Activated CD8-positive, alpha-beta T cell treated with anti-CD3 and anti-CD28 coated beads for 36 hours (primary cell): ENCODE measurements at places on chromosomes 5 and 9. TPM values are rescaled to one million over a fixed set of nuclear protein-coding genes. Genes with fewer than 3 reads are reported as not detected.

GRCh38 chr9:118701985-118702384, 667.2 kb downstream of the BRINP1 start:
- no peak for DNase-seq

TRIM36 gene
- 0.18 TPM for total RNA-seq

DNA sequence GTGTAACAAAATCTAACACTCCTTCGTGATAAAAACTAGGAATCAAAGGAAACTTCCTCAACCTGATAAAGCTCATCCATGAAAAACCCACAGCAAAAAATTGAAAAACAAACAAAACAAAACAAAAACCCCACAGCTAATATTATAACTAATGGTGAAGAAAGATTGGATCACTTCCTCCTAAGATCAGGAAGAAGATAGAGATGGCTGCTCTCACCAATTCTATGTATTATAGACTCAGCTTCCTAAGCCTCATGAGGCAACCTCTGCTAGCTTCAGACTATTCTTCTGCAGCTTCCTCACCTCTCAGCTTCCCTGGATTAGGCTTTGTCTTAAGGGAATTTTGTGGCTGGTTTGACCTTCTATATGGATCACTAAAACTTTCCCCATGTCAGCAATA, 40.1 kb downstream of the PHAX start:
- DNase-seq, result no peak

DNA sequence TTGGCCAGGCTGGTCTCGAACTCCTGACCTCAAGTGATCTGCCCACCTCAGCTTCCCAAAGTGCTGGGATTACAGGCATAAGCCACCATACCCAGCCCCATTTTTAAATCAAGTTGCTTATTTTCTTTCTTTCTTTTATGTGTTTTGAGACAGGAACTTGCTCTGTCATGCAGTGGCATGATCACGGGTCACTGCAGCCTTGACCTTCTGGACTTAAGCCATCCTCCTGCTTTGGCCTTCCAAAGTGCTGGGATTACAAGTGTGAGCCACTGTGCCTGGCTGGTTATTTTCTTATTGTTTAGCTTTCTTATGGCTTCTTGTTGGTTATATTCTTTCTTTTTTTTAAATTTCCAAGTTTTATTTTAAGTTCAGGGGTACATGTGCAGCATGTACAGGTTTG, 79.7 kb upstream of the C5orf63 start:
- DNase-seq, result no peak

- no peak for DNase-seq
Measured at GRCh38 chr5:5688194-5688924, 265.9 kb downstream of the ICE1 start.

DNA sequence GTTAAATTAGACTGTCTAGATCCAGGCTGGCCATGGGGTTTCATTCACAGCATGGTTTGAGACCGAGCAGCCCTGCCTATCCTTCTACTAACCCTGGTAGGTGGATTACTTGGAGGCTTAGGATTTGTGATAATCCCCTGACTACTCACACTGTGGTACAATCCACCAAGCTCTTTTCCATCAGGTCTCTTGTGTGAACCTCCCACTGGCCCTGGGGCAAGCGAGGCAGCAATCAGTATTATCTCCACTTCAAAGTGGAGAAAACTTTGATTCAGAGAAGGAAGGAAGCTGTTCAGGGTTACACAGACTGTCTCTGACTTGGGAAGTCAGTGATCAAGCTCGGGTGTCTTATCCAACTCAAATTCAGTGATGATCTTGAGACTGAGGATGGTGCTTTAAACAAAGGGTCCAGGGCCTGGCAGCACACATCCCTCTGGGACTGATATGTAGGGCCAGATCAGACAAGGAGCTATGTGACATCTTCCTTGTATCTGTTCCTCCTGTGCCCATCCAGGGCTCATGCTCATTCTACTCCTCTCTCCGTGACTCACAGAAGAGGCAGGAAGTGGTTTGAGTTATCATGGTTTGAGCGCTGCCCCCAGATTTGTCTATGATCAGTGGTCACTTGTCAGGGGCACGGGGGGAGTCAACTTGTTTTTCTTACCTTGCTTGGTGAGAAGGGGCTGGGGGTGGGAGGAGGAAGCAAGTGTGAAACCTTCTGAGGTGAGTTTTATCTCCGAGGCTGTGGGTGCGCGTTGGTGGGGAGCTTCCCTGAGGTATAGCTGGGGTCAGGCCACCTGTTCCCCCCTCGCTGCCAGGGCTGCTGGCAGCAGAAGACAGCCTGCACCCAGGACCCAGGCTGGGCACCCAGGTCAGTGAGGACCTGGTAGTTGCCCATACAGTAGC, 48.6 kb downstream of the RGS3 start:
- DNase-seq, result peak; percentile 97

GRCh38 chr5:11000515-11001353, 239.7 kb upstream of the DAP start:
- DNase-seq, result no peak

ROR2 gene
- total RNA-seq, result not detected

OXCT1 gene
- 65.0 TPM for total RNA-seq

- no peak for DNase-seq
Measured at GRCh38 chr9:14245901-14246525, 67.9 kb downstream of the NFIB start.

GDNF gene
- total RNA-seq, result not detected

- DNase-seq, result no peak
Measured at GRCh38 chr9:76373784-76374474, 20.3 kb downstream of the RFK start.

DNA sequence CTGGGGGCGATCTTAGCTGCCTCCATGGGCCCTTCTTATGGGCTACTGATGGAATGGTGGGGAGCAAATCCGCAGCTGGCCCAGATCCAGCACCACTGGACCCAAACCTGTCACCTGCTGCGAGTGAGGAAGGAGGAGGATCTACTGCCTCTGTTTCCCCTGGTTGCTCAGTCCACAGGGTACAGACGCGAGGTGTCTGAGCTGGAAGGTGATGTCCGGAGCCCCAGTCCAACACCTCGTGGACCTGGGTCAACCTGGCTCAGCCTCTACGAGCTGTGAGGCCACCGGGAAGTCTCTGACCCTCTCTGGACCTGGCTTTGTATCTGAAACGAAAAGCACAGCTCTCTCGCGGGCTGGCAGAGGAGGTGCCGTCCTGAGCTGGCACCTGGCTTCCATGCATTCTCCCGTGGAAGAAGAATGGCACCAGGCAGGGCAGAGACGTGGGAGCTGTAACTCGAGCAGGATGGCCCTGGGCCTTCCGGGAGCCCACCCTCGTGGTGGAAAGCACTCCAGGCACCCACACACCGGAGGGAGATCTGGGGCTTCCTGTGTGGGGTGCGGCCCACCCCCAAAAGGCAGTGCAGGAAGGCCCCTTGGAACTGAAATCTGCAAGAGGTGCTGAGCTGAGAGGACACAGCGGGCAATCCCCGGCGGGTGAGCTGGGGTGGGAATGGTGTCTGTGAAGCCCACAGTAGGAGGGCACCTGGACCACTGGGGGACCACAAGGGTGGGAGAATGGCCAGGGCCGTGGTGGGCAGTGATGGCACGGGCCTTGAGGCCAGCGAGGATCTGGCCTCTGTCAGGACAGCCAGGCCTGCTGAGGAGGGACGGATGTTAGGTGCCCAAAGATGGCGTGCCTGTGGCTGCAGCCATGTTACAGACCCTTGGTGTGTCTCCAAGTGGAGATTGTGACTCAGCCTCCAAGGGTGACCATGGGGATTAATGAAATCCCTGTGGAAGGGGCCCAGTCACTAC, 133.4 kb downstream of the OLFM1 start:
- DNase-seq, result no peak

- no peak for DNase-seq
Measured at GRCh38 chr9:77180056-77180455, 2.7 kb downstream of the VPS13A start.

PTPRD gene
- total RNA-seq, result not detected

TOR4A gene
- 3.0 TPM for total RNA-seq

GRCh38 chr5:81708889-81709288, 42.0 kb downstream of the SSBP2 start:
- DNase-seq, result no peak

- DNase-seq, result peak; percentile 65
Measured at GRCh38 chr5:68891718-68892117, 202.1 kb upstream of the SLC30A5 start.

DNA sequence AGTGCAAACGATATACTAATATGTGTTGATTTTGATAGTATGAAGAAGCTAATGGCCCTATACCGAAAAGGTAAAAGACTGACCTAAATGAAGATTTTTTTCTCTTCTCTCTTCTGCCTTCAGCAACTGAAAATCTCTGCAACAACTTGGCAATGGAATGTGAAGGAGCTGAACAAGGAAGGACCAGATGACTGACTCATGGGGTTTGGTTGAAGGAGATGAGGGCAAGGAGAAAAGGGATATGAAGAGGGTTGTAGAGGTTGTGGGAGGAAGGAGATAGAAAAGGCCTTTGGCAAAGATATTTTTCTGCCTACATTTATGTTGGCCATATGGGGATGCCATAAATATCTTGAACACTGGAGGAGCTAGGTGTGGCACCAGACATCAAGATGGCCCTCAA, 129.7 kb upstream of the CHD1 start:
- no peak for DNase-seq

- peak; percentile 38 for DNase-seq
Measured at GRCh38 chr5:34499001-34499734, 157.0 kb upstream of the RAI14 start.

DNA sequence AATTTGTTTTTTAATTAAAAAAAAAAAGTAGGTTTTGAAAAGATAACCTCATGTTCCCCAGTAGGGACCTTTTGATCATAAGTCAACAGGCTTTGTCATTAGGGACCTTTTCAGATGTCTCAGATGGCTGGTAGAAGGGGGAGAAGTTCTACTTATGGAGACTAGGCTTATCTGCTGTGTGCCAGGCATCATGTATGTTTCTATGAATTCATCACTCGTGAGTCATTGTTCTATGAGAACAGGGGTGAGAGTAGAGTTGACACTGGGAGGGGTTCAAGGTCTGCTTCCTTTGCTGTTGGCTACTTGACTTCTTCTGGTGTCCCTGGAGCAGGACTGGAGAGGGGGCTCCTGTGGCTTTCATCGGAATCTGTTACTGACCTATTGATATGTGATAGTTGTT, 138.8 kb downstream of the KDM4C start:
- DNase-seq, result peak; percentile 31

AQP7 gene
- not detected for total RNA-seq

IFNB1 gene
- total RNA-seq, result 1.1 TPM

DNA sequence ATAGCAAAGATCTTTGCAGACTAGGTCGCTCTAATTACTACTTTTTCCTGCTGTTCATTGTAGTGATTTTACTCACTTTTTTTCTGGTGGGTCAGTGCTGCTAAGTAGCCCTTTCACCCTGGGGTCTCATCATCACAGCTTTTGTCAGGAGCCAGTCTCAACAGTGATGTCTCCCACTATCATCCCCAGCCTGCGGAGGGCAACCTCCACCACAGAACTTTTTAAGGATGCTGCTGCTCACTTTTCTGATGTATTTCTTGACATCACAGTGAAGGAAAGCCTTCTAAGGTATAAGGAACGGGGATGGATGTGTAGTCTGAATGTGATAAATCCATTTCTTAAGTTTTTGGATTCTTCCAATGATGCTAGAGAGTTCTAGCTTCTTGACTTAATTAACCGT, 242.5 kb upstream of the RIOK2 start:
- DNase-seq, result no peak

GRCh38 chr5:75243100-75243499, 6.4 kb upstream of the ANKRD31 start:
- DNase-seq, result no peak

TAF11L5 gene
- not detected for total RNA-seq

DMRT3 gene
- total RNA-seq, result not detected
